ENCODE measurements at places on chromosomes 5 and 9.

- no peak for DNase-seq
Observed at GRCh38 chr9:135136991-135137832, 49.7 kb downstream of the OLFM1 start.

- no peak for DNase-seq
Observed at GRCh38 chr5:10477943-10478342, 36.3 kb downstream of the ROPN1L start.

DNA sequence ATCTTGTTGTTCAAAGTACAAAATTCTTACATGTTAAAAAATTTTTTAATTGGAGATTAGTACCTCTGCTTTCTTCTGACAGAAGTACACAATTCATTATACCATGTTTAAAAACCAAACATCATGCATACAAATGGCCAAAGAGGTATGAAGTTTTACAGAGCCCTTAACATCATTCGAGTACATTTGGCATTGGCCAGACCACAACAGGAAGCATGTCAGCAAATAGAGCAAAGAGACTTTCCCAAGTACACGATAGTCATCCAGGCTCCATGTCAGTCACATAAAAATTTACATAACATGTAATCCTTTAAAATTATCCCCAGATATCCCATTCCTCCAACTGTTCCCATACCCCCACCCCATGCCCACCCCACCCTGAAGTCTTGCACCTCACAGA, 22.5 kb downstream of the HMGCS1 start:
- DNase-seq: no peak

DNA sequence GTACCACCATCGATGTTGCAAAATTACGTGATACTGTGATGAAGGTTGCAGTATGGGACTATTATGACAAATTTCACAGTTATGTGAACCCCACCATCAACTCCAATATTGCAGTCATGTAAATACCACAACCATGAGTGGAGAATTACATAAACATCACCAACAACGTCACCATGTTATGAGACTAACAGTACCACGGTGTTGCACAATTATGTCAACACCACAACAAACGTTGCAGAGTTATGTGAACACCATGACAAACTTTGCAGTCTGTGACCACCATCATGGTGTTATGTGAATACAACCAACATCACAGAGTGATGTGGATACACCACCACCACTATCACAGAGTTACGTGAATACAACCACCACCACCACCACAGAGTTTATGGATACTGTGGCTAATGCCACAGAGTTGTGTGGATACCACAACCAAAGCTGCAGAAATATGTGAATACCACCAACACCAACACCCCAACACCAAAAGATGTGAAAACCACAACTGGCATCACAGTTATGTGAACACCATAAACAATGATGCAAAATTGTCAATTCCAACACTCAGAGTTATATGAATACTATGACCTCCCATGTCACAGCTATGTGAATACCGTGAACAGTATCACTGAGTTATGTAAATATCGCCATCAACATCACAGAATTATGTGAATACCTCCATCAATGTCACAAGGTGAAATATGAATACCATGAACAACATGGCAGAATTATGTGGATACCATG, 62.4 kb downstream of the SHC3 start:
- DNase-seq: no peak

GRCh38 chr5:78562001-78562400, 86.6 kb downstream of the LHFPL2 start:
- DNase-seq: no peak

- DNase-seq: no peak
Observed at GRCh38 chr5:22542340-22542739, 310.8 kb downstream of the CDH12 start.

GRCh38 chr9:13665418-13666066, 386.1 kb upstream of the MPDZ start:
- DNase-seq: no peak
